ENCODE measurements at places on chromosomes 5 and 9. TPM values are rescaled to one million over a fixed set of nuclear protein-coding genes. Genes with fewer than 3 reads are reported as not detected.

DNA sequence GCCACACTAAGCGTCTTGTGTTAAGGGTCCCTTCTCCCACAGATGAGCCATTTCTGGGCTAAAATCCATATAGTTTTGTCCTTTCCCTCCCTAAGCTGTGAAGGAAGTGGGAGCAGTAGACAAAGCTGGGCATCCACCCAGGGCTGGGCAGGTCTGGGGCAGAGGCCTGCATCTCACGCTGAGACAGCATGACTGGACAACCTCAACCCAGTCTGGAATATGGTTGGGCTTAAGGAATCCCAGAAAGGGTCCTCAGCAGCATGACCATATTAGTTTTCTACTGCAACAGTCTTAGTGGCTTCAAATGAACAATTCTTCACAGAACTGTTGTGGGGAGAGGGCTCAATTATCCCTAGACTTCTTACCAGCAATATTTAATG lies 173.8 kb downstream of the AUH start:
- no peak for DNase-seq

DNA sequence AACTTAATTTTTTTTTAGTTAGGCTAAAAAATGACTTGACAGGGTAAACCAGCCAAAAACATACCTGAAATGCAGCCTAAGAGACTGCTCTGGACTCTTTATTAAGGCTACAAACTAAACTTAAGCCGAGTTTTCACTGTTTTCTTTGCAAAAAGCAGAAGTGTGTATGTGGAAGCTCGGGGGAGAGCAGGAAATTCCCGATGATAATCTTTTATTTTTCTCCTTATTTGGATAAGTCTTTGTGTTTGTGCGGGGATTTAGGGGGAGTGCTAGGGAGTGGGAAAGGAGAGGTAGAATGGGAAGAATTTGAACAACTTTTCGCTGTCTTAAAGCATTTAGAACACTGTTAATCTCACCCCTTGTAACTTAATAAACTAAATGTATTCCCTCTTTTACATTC lies 30.7 kb upstream of the GPR21 start:
- no peak for DNase-seq

The ZNF169 gene
- 2.3 TPM for polyA plus RNA-seq

The SLC38A9 gene
- polyA plus RNA-seq: 8.5 TPM
